Fibroblast of skin of scalp (primary cell): ENCODE measurements at places on chromosomes 7 and 10.

- DNase-seq, result peak; percentile 35
These were observed 625 bp downstream of the RP9 start for GRCh38 chr7:33108554-33109004.

DNA sequence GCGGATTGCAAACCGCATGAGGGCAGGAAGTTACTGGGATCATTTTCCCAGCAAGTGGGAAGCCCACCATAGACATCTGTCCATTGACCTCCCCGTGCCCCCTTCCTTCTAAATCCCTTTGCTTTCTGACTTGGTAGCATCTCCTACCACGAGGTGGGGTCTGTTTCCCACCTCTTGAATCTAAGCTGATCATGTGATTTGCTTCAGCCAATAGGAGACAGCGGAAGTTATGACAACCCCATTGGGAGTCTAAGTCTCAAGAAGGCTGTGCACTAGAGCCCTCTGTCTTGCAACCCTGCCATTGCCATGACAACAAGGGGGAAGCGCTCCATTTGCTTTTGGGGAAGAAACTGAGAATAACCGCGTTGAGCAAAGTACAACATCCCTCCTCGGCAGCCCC, 39.2 kb upstream of the CARD11 start:
- no peak for DNase-seq

DNA sequence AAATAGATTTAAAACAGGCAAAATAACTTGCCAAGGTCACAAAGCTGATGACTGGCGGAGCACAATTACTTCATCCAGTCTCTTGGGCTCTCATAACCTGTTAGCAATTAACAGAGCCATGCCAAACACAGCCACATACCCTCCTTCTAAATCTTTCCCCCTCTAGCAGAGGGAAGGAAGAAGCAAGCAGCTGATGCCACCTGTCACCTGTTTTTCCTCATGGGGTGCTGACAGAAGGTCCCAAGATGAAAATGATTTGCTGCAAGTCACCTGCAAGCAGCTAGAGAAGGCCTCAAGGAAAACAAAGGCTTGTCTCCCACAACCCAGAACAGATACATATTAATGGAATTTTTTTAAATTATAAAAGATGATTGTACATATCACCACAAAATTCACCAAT, 117.8 kb downstream of the GFRA1 start:
- no peak for DNase-seq

DNA sequence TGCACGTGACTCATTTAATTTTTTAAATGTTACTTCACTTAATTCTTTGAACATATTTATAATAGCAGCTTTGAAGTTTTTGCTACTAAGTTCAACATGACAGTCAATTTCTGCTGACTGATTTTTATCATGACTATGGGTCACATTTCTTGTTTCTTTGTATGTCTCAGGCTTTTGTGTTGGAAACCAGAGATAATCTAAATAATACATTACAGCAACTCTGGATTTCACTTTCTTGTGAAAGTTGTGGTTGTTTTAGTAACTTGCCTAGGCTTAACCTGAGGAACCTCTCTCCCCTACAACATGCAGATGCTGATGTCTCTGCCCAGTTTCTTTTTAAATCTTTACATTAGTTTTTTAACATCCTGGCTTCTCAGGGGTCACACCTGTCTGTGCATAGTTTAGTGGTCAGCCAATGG, 180.8 kb downstream of the CCDC71L start:
- no peak for DNase-seq

- no peak for DNase-seq
These were observed 38.2 kb upstream of the RPA3 start for GRCh38 chr7:7756577-7756976.

GRCh38 chr10:22753786-22754185, 39.4 kb upstream of the PIP4K2A start:
- no peak for DNase-seq

- peak; percentile 48 for DNase-seq
These were observed 1.4 kb downstream of the PARD3 start for GRCh38 chr10:34813626-34814222.

- DNase-seq, result peak; percentile 18
These were observed 36.6 kb upstream of the SRGN start for GRCh38 chr10:69051303-69051702.

DNA sequence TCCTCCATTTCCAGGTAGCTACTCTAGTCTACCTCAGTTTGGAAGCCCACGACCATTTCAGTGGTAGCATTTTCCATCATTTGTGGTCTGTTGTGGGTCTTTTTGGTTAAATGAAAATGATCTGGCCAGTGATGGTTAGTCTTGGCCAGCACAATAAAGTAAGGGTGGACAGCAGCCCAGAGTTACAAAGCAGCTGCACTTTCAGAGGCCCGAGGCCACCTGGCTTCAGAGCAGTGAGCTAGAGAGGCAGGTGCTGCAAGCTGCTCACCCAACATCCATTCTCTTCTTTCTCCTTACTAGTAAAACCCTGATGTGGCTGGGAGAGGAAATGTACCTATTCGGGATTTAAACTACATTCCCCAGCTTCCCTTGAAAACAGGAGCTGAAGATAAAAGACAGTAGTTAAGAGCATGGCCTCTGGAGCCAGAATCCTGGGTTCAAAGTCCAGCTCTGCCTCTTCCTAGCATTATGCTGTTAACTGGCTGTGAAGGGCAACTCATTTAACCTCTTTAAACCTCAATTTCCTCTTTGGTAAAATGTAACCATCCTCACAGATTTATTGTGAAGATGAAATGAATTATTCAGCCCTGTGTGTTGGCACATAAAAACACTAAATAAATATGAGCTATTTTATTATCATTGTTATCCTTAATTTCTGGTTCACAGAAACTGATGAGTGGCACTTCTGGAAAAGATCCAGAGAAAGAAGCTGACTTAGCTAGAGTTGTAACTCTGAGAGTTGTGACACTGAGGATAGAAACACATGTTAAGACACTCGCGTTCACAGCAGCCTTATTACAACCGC, 517.4 kb downstream of the PARD3 start:
- DNase-seq, result no peak

DNA sequence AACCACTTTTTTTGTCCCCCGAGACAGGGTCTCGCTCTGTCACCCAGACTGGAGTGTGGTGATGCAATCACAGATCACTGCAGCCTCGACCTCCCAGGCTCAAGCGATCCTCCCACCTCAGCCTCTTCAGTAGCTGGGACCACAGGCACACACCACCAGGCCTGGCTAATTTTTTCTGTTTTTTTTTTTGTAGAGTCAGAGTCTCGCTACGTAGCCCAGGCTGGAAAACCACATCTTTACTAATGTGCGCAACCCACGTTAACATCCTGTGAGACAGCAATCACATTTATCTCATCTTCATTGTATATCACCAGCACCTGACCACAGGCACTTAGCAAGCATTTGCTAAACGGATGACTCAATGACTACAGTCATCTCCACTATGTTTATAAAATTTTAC, 77.8 kb upstream of the ATP6V0A4 start:
- DNase-seq, result peak; percentile 36

- DNase-seq, result no peak
These were observed 14.2 kb downstream of the FBH1 start for GRCh38 chr10:5904227-5904626.

GRCh38 chr7:30848121-30848855, 63.4 kb upstream of the AQP1 start:
- DNase-seq, result no peak

- no peak for DNase-seq
These were observed 4.8 kb upstream of the PDE1C start for GRCh38 chr7:32074787-32075585.

DNA sequence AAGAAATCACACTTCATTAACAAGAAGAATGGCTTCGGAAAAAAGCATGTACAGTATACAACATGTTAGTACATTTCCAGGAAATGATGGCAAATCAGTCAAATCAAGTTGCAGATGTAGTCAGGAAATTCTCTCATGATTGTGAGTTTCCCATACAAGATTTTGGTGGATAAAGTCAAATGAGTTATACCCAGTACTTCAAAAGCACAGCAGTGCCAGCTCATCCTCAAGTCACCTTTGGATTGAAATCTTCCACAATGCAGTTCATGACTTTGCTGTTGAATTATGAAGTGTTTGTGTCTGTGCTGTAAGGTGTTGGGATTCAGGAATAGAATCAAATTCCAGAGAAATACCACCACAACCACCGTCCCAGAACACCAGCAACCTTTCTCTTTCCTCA, 301.3 kb upstream of the BMPER start:
- DNase-seq, result no peak

DNA sequence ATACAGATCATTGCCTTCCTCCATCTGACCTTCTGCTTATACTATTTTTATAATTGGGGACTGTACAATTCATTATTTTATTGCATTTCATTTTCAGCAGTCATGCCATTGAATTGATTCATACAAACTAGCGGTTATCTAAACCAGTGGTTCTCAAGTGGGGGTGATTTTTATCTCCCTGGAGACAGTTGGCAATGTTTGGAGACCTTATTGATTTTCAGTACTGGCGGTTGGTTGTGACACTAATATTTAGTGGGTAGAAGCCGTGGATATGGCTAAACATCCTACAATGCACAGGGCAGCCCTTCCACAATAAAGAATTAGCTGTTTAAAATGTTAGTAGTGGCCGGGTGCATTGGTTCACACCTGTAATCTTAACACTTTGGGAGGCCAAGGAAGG, 765.9 kb downstream of the LRMDA start:
- no peak for DNase-seq

DNA sequence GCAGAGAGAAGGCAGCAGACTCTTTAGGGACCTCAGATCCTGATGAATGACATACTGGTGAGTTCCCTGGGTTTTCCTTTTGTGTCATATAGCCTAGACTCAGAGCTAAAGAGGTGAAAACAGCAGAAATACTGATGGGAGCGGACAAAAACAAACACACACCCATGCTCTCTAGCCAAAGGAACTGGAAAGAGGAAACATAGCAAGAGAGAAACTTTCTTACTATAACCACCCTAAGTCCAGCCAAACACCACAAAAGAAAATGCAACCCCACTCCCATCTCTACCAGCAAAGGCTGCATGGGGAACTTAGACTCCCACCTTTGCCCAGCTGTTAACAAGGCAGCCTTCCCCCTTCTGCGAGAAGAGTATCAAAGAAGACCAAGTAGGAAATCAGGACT, 16.3 kb downstream of the GSAP start:
- no peak for DNase-seq

GRCh38 chr7:596819-597182, 77.2 kb upstream of the PDGFA start:
- no peak for DNase-seq
